ENCODE measurements at places on chromosomes 5 and 9. TPM values are rescaled to one million over a fixed set of nuclear protein-coding genes. Genes with fewer than 3 reads are reported as not detected.

GRCh38 chr5:180049185-180049548 is 22.4 kb downstream of the RNF130 start:
- no peak for DNase-seq

GRCh38 chr9:126745574-126746411 is 59.0 kb upstream of the ZBTB43 start:
- DNase-seq: peak; percentile 56

DNA sequence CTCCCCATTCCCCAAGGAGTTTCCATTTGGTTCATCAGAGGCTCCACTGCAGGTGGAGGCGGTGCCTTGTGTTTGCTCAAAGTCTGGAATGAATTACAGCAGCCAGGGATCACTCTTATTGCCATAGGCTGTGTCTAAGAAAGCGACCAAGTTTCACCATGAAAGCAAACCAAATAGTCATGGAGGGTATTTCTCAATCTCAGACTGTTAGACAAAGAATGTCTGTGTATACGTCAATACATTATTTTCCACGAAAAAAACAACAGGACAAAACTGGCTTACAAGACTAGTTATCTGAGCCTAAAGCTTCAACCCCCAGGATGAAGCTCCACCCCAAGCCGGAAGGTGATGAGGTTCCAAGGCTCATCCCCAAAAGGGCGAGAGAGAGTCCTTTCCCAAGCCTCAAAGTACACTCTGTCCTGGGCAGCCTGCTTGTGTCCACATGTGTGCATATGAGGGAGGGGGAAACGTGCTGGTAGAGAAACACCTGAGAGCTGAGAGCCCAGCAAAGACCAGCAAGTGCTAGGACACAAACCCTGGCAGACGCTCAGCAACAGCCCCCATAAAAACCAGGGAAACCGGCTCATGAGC is 4.3 kb downstream of the B4GALT1 start:
- DNase-seq: no peak

Gene SAPCD2
- 13.7 TPM for total RNA-seq

Gene TIMD4
- 1.2 TPM for total RNA-seq

Gene PLPP7
- not detected for total RNA-seq

Gene BSPRY
- total RNA-seq: 8.2 TPM

Gene C9
- total RNA-seq: not detected
